Brain (organoid and tissue), 16 donors: ENCODE measurements at places on chromosomes 1 and 21. TPM values are rescaled to one million over a fixed set of nuclear protein-coding genes. Genes with fewer than 3 reads are reported as not detected.

DNA sequence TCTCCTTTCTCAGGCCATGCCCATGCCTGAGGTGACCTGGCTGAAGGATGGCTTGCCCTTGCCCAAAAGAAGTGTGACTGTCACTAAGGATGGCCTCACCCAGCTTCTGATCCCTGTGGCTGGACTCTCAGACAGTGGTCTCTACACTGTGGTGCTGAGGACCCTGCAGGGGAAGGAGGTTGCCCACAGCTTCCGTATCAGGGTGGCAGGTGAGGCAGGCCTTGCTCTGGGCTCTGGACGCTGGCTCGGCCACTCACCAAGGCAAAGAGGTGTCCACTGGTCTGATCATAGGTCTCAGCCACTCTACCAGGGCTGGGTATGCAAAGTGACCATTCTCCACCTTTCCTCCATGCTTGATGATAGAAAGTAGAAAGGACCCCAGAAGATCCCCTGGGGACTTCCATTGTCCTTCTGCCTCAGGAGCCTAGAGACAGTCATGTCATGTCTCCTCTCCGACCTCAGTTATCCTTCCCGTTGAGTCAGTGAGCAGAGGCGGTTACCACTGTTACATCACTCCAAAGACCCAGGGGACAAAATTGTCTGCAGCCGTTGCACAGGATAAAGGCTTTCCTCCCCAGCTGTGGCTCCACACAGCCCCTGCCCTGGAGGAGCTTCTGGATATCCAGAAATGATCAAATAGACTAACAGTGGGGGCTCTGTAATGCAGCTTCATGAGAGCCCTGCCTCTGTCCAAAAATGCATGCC is 34.2 kb downstream of the IGFN1 start:
- no peak for DNase-seq

DNA sequence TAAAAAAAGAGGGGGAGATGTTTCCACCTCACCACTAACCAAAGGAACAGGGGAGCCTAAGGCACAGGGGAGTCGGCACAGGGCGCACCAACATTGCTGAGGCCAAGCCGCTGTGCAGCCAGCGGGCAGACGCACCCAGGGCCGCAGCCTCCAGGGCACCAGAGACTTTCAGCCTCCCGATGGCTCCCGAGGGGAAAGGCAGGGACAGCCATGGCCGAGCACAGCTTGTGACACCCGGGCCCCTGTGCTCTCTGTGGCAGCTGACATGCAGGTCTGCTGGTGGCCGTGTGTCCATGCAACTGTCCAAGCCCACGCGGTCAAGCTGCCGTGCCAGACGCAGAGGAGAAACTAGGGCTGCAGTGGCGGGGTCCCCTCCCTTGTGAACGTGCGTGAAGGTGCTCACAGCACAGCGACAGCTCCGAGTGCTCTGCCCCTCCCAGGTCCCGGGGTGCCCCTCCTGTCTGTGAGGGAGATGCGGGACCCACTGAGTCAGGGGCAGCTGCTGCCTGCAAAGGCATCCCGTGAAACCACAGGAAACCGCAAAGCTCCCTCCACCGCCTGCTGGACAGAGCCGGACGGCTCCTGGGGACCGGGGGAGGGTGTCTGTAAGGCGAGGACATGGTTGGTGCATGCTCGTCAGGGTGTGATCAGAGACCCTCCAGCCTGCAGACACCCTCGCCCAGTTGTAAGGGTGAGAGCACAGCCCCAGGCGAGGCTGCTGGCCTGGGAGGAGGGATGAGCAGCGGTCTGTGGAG is 2.5 kb downstream of the KRTAP10-11 start:
- DNase-seq = no peak

GRCh38 chr1:85090225-85090624 is 41.9 kb upstream of the MCOLN3 start:
- no peak for DNase-seq

GUCA2B gene
- not detected for polyA plus RNA-seq

DNA sequence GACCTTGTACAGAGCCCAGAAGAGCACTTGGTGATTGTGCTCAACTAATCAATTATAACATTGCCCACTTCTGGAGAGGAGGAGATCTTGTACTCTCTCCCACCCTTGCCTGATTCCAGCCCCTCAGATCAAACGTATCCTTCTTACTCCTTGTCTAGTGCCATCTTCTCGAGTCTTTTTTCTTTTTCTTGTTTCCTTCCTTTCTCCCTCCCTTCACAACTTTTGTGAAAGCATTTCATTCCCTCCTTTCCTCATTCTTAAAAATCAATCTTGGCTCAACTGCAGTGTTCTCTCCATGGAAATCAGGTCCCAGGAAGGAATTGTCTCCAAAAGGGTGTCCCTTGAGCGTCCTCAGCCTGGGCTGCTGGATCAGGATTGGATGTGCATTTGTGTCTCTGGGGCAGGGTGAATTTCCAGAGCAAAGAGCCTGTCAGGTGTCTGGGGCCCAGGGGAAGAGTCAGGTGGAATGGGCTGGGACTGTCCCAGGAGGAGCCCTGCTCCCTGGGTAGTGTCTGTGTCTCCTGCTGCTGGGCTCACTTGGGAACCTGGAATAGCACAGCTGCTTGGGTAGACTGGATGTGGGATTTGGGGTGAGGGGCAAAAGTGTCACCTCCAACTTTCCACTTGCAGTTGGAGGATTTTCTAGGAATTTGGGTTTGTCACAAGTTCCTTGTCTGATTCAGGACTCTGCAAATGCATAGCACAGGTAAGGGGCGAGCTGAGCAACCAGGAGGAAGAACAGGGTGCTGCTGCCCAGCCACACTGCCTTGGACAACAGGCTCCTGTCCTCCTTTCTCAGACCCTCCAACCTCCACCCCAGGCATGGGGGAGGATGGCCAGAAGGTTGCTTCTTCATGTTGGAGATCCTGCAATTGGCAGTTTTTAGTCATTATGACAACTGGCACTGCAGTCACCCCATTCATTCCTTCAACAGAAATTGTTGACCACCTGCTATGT is 3.3 kb downstream of the SOX13 start:
- DNase-seq = no peak

TMEM52 gene
- 6.5 TPM for polyA plus RNA-seq

GRCh38 chr1:923991-924655 is 400 bp downstream of the SAMD11 start:
- DNase-seq = no peak

LRRC71 gene
- polyA plus RNA-seq = not detected

SYT14 gene
- 2.6 TPM for polyA plus RNA-seq

DNA sequence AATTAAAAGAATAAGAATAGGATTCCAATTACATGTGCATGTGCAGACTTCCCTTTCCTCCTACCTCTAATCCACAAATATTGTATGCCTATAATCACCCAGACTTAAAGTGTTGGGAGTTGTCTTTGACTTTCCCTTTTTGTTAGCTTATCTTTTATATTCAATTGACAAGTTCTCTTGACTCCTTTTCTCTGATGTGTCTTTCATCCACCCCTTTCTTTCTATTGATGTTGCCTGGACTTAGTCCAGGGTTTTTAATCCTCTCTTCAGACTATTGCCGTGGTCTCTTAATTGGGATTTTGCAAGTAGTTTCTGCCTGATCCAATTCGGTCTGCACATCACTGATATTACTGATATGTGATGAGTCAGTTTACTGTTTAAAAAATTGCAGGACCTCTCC is 170.9 kb downstream of the LHX8 start:
- DNase-seq = no peak

ARMH1 gene
- polyA plus RNA-seq = 5.2 TPM

- DNase-seq = peak; percentile 82
These were observed 23.4 kb upstream of the EFHD2 start for GRCh38 chr1:15386164-15386749.

DNA sequence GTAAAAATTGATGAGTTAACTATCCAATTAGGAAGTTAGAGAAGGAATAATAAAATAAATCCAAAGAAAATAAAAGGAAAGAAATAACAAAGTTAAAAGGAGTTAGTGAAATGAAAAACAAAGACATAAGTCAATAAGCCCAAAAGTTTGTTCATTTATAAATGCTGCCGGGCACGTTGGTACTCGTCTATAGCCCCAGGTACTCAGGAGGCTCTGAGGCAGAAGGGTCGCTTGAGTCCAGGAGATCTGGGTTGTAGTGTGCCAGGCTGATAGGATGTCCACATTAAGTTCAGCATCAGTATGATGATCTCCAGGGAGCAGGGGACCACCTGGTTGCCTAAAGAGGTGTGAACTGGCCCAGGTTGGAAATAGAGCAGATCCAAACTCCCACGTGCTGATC is 35.5 kb upstream of the VANGL1 start:
- DNase-seq = no peak

- DNase-seq = peak; percentile 21
These were observed 1.2 kb upstream of the TMPRSS3 start for GRCh38 chr21:42396799-42397745.

SMYD2 gene
- polyA plus RNA-seq = 53.7 TPM

IVL gene
- polyA plus RNA-seq = not detected

DNA sequence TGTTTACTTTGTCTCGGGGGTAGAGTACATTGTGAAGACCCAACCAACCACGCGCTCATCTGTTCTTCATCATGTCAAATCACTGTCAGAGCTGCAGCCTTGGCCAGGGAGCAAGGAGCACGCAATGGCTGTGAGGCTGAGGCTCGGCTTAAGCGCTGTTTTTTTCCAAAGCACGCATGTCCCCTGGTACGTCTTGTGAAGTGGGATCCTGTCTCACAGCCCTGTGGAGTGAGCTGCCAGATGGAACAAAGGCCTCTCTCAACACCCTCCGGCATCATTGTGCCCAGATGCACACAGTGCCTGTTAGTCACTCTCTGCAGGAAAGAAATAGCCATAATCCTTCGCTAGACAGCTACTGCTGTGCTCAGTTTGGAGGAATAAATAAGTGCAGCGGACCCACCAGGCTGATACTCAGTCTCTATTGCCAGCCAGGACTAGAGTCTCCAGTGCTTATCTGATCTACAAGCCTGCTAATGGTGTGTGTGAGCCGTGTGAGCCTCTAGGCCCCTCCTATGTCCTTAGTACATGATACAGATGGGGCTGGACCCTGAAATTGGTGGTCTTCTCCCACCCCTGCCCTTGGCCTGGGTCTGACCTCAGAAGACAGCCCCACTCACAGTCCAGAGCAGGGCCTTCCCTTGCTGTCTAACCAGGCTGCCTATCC is 91.3 kb upstream of the COA6 start:
- peak; percentile 85 for DNase-seq

DNA sequence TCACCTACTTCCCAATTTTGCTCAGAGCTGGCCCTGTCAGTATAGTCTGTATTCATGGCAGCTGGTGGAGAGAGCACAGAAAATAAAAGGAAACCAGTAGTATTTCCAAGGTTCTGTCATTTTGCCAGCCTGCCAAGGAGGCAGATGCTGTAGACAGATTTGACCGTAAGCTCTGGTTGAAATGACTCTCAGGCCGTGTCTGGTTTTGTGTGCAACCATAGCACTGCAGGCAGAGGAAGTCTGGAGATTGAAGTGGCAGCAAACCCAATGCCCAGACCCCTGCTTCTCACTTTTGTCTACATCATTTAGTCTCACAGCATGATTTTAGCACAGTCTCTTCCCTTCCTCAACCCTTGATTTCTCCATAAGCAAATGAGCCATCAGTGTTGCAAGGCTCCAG is 291.7 kb downstream of the PAPPA2 start:
- DNase-seq = no peak

FAM110D gene
- polyA plus RNA-seq = 1.2 TPM

TSTD1 gene
- polyA plus RNA-seq = 134 TPM

DNAJC28 gene
- polyA plus RNA-seq = 0.85 TPM

GRCh38 chr1:33400153-33400911 is 30.6 kb downstream of the PHC2 start:
- no peak for DNase-seq

FHAD1 gene
- polyA plus RNA-seq = 1.4 TPM

- no peak for DNase-seq
These were observed 3.4 kb downstream of the MYOM3 start for GRCh38 chr1:24108334-24109165.

DNA sequence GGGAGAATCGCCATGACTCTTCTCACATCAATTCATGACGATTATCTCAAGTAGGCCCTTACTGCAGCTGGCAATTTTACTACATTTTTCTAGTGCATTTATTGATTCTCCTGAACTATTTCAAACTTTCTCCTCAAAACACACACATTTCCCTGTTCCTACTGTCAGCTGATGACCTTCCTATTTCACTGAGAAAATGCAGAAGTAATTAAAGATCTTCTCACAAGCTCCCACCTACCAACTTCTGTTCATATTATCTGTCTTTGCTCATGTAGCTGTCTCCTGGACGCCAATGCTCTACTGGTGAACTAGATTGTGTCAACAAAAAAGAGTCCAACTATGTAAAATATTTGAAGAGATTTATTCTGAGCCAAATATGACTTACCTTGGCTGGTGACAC is 36.4 kb upstream of the FASLG start:
- DNase-seq = no peak

DNA sequence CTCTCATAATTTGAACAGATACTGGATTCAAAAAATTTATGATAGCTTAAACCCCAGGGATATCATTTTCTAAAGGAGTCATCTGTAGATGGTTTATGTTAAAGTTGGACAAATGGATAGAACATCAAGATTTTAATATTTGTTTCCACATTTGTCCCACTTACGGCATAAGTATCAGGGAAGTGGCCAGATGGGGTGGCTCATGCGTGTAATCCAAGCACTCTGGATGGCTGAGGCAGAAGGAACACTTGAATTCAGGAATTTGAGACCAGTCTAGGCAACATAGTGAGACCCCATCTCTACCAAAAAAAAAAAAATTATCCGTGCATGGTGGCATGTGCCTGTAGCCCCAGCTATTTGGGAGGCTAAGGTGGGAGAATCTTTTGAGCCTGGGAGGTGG is 229.1 kb downstream of the GPR52 start:
- no peak for DNase-seq

NBPF6 gene
- not detected for polyA plus RNA-seq

- DNase-seq = no peak
These were observed 592.3 kb upstream of the ADGRL2 start for GRCh38 chr1:81208441-81208840.

GRCh38 chr1:202852163-202852904 is 36.6 kb downstream of the RABIF start:
- DNase-seq = no peak

GRCh38 chr1:50724626-50725286 is 235.3 kb downstream of the FAF1 start:
- DNase-seq = no peak

DNA sequence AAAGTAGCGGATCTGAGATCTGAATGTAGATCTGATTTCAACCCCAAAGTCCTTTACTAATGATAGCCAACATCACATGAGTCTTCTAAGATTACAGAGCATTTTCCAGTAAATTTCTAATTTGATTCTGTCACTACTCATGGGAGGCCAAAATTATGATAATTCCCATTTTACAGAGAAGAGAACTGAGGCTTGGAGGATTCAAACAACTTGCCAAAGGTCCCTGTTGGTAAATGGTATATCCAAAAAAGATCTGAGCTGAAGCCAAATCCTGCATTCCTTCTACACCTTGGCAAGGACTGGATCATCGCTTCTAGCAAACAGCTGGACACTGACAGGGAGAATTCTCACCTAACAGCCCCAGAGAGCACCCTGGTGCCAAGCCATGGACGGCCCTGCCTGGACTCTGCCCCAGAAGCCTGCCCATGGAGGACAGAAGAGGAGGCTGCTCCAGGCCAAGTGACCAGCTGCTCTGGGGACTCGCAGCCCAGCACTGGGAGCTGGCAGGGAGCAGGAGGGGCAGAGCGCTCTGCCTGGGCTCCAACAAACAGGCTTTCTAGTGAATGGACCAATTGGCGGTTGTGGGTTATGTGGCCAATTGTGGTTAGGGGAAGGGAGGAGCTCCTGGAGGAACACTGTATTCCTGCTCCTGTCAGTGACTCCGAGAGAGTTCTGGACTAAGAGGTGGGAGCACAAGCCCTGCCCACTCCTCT is 6.4 kb upstream of the CSF1 start:
- no peak for DNase-seq

GRCh38 chr1:84758968-84759491 is 68.8 kb upstream of the SSX2IP start:
- DNase-seq = peak; percentile 80
